AG09309 (cell line): ENCODE measurements at places on chromosomes 7 and 10.
A peak's percentile ranks its signal among the peaks of the same experiment; 100 is the strongest.

DNA sequence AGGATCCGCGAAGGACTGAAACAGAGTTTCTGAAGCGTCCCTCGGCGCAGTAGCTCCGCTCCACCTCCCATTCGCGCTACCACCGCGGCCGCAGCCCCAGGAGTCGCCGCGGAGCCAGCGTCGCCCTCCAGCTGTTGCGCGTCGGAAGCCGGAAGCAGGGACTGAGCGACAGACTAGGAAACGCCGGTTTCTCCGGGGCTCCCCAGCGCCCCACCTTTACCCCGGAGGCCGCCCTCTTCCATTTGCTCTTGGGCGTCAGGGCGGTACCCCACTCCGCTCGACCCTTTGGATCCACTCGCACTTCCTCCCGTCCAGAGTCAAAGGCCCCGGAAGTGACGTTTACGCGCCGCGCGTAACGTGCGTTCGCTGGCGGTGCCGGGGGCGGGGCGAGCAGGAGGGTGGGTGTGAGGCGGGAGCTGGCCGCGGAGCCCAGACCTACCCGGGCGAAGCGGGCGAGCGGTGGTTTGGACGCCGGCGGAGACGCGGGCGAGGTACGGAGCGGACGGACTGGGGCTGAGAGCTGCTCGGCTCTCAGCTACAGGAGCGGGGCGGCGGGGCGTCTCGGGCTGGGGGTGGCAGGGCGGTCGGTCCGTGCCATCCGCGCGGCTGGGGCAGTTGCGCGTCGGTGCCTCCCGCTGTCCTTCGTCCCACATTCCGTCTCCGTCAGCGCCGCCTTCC, at the start of gene RABGEF1:
Gene RABGEF1 (plus strand): TSS at position 432 of the 678 bp plus-strand sequence. CDS start 31,167 bp downstream, outside the sequence.
- peak; percentile 61 for DNase-seq

DNA sequence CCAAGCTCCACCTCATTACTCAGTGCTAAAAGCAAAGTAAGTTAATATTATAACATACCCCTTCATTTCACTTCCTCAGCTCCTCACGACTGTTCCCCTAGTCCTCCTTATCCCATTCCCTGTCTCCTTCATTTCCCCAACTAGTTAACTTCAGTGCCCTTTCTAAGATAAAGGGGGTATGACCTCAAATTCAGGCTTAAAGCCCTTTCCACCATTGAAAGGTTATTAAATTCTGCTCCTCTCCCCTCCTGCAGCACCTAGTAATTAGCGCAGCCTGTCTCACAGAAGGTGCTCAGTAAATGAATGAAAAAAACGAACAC, 1.0 kb downstream of the CRPPA start:
- DNase-seq: no peak

DNA sequence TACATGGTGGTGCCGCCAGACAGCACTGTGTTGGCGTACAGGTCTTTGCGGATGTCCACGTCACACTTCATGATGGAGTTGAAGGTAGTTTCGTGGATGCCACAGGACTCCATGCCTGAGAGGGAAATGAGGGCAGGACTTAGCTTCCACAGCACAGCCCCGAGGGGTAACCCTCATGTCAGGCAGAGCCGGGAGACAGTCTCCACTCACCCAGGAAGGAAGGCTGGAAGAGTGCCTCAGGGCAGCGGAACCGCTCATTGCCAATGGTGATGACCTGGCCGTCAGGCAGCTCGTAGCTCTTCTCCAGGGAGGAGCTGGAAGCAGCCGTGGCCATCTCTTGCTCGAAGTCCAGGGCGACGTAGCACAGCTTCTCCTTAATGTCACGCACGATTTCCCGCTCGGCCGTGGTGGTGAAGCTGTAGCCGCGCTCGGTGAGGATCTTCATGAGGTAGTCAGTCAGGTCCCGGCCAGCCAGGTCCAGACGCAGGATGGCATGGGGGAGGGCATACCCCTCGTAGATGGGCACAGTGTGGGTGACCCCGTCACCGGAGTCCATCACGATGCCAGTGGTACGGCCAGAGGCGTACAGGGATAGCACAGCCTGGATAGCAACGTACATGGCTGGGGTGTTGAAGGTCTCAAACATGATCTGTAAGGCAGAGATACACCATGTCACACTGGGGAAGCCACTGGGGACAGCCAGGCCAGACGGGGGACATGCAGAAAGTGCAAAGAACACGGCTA, 104.6 kb upstream of the TNRC18 start:
- no peak for DNase-seq

- no peak for DNase-seq
These were observed 5.4 kb upstream of the MICALL2 start for GRCh38 chr7:1464694-1465093.

DNA sequence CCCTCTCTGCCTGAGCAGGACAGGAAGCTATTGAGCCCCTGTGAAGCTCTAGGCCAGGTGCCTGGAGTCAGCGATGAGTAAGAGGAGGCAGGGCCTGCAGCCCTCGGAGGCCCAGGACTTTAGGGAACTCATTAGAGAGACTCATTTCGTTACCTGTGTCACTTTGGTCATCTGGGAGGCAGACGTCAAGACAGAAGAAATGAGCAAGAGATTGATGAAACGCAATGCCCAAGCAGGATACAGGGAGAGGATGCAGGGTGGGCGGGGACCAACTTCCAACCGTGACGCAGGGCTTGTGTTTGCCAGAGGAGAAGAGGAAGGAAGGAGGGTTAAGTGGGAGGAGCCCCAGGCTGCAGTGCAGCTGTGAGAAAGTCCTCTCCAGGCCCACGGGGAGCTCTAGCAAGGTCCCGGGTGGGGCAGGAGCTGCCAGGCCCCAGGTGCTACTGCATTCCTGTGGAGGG, 26.4 kb upstream of the GNA12 start:
- no peak for DNase-seq

DNA sequence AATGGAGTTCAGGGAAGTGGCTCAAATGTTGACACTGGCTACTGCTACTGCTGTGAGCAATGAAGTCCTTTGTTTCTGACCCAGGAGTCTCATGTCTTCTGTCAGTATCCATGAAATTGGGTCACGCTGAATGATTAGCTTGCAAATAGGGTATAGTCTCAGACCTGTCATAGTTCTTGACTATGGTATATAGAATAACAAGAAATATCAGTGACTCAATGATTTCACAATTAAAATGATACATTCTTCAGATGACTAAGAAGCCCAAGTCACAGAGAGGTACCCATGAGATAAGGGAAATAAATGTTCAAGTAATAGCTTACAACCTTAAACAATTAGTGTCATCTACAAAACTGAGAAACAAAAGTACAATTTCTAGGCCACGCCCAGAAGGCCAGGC, 89.3 kb downstream of the LYZL2 start:
- no peak for DNase-seq

GRCh38 chr10:88033793-88034192, 170.4 kb downstream of the PTEN start:
- no peak for DNase-seq

DNA sequence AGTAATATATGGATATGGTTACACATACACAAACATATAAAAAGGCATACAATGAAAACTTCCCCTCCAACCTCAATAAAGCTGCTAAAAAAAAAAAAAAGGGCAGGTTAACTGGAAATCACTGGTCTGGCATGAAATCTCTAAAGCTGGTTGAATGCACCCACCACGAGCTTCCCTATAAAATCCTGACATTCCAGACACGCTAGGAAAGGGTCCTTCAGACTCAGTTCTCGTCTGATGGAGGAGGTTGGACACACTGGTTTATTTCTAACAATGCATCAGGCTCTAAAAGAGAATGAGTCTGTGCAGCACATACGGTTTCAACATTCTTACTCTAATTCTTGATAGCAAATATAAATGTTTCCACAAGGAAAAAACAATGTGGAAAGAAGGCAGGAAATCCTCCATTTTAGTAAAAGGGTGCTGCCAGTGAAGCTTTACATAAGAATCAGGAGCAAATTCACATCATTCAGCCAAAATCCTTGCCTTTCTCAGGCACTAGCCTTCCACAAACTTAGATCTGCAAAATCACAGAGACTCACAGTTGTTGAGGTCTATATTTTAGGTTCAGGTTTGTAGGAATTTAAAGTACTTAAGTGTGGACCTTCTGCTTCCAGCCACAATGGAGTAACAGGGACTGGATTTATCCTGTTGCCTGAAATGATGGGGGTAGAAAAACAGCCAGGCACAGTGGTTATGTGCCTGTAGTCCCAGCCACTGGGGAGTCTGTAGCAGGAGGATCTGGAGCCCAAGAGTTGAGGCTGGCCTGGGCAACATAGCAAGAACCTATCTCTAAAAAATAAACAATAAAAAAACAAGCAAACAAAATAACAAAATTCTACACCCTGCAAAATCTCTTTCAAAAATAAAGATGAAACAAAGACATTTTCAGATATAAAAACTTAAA, 73.5 kb downstream of the CYTH3 start:
- DNase-seq: no peak

GRCh38 chr10:58856508-58857240, 319.8 kb upstream of the PHYHIPL start:
- DNase-seq: peak; percentile 94

- no peak for DNase-seq
These were observed 40.2 kb downstream of the CUL1 start for GRCh38 chr7:148738737-148739535.

DNA sequence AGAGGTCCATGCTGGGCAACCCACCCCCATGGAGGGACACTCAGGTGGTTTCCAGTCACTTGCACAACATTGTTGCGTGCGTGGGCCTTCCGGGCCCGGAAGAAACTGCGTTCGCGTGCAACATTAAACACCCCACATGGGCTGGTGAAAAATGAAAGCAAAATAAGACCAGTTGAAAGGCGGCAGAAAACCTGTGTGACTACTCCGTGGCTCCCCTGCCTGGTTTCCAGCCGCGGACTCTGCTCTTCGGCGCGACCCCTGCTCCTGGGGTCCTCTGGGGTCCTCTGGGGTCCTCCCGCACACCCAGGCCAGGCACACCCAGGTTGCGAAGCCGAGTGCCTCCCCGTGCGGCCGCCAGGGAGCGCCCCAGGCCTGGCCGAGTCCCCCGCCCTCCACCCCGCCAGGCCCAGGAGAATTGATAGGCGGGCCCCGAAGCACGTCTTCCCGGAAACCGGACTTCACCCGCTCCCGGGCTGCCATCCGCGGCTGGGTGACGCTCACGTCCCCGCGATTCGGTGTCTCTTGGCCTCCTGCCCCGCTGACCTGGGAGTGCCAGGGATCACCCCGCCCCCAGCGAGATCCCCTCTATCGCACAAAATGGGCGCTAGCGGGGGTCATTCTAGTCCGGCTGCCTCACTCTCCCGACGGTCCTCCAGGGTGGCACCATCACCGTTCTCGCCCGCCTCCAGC, 1.9 kb upstream of the SH2D4B start:
- DNase-seq: no peak

DNA sequence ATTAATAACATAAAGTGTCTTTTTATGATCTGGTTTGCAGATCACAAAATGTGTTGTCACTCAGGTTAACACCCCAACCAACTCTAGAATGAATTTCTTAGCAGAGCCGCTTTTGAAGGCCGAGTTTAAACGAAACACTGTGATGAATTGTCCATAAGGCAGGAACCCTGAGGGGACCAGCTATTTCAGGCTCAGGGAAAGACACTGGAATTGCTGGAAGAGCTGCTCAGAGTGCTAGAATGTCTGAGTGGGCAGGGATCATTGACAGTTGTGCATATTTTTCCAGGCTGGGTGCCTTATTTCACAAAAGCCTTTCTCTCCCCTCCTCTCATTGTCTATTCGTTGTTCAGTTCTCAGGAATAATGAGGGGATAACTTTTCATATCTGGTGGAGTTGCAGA, 68.7 kb upstream of the PRKG1 start:
- DNase-seq: no peak

GRCh38 chr7:44274623-44274975, 50.8 kb downstream of the CAMK2B start:
- no peak for DNase-seq

DNA sequence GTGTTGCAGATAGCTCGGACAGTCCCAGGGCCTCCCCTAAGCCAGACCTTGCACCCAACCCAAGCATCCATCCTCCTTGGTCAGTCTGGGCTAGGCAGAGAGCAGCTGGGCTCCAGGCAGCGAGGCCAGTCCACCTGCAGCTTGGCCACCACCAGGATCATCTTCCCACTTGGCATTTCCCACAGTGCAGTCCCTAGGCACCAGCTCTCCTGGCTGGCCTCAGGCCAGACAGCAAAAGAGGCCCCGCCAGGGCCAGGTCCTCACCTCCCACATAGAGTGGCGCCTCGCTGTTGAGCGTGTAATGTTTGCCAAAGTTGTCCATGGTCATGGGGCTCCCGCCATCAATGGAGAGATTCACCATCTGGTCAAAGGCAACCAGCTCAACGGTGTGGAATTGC, 171.7 kb downstream of the LCOR start:
- no peak for DNase-seq

GRCh38 chr10:128173386-128173785, 47.2 kb upstream of the MKI67 start:
- DNase-seq: no peak

GRCh38 chr7:107960272-107960671, 42.7 kb downstream of the LAMB1 start:
- no peak for DNase-seq

GRCh38 chr7:127995156-127995880, 35.9 kb downstream of the LRRC4 start:
- DNase-seq: peak; percentile 7

GRCh38 chr10:27601503-27601902, 97.4 kb downstream of the RAB18 start:
- DNase-seq: no peak

DNA sequence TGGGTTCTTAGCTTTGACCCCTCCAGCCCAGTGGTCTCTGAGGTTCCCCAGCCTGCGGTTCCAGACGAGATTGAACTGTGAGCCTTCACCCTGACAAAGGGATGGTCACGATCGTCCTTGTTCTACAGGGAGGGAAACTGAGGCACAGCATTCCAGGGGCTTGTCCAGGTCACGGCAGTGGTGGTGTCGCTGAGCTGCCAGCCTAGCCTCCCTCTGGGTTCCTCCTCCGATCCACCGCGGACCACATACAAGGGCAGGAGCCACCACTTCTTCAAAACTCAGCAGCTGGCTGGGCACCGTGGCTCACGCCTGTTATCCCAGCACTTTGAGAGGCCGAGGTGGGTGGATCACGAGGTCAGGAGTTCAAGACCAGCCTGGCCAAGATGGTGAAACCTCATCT, 35.8 kb downstream of the ELFN1 start:
- DNase-seq: no peak

DNA sequence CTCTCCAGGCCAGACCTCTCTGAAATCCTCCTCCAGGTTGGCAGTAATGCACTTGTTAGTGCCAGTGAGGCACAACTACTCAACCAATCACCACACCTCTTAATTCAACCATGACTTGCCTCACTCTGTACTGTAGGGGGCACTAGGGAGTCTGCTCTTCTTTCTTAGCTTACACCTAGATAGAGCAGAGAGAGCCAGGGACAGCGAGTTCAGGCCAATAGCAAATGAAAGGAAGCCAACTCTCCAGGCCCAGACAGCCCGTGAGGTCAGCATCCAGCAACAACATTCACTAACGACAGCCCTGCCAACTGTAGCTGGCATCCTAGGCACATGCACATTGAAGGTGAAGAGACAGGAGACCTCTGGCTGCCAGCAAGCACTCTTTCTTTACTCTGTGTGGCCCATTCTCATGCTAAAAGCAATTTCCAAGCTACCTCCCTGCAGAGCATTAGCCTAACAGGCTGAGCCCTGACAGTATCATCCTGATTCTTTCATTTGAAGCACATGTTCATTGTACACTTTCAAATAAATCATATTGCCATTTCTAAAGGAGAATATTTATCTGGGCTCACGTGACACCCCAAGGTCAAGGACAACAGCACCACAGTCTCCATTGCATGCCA, 136.3 kb downstream of the DPY19L1 start:
- no peak for DNase-seq

- DNase-seq: no peak
These were observed 36.4 kb upstream of the MXI1 start for GRCh38 chr10:110171032-110171431.

- no peak for DNase-seq
These were observed 17.8 kb upstream of the SDK1 start for GRCh38 chr7:3283130-3283704.
